Naive thymus-derived CD8-positive, alpha-beta T cell (primary cell): ENCODE measurements at places on chromosomes 7 and 10. TPM values are rescaled to one million over a fixed set of nuclear protein-coding genes. Genes with fewer than 3 reads are reported as not detected.

DNA sequence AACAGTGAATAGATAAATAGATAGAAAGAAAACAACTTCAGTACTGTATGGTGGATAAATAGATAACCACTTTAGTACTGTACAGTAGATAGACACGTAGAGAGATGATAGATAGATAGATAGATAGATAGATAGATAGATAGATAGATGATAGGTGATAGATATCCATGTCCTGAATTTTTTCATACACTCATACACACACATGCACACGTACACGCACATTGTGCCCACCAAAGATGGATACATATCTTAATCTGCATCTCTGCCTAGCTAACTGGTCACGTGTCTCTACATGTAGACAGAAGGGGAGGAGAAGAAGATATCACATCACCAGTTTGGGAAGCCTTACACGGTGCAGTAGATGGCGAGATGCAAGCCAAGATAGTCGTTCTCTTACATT lies 99.2 kb downstream of the ARID5B start:
- H3K4me3 ChIP-seq = no peak overlapping the region
- no peak for DNase-seq
- H3K27me3 ChIP-seq = no peaks in the 10 kb centered on the region
- H3K4me1 ChIP-seq = peaks cover 28% of the 10 kb centered on the region

- H3K27me3 ChIP-seq = peaks cover 6% of the 10 kb centered on the region
- H3K4me1 ChIP-seq = no peaks in the 10 kb centered on the region
- no peak for DNase-seq
- H3K36me3 ChIP-seq = no peaks in the 10 kb centered on the region
Observed at GRCh38 chr10:5507649-5508131, 8.3 kb upstream of the CALML5 start.

GRCh38 chr7:141430455-141431139 lies 120.6 kb upstream of the AGK start:
- H3K36me3 ChIP-seq = peaks cover 14% of the 10 kb centered on the region
- H3K4me3 ChIP-seq = no peak overlapping the region
- peaks cover 12% of the 10 kb centered on the region for H3K27me3 ChIP-seq
- no peaks in the 10 kb centered on the region for H3K4me1 ChIP-seq
- no peak overlapping the region for H3K27ac ChIP-seq

- no peaks in the 10 kb centered on the region for H3K27me3 ChIP-seq
- peaks cover 4% of the 10 kb centered on the region for H3K36me3 ChIP-seq
- no peak overlapping the region for H3K27ac ChIP-seq
Observed at GRCh38 chr7:99003419-99003818, 125.1 kb downstream of the TRRAP start.

Gene VWDE
- total RNA-seq = 3.5 TPM
